ENCODE measurements at places on chromosomes 3 and 15.

DNA sequence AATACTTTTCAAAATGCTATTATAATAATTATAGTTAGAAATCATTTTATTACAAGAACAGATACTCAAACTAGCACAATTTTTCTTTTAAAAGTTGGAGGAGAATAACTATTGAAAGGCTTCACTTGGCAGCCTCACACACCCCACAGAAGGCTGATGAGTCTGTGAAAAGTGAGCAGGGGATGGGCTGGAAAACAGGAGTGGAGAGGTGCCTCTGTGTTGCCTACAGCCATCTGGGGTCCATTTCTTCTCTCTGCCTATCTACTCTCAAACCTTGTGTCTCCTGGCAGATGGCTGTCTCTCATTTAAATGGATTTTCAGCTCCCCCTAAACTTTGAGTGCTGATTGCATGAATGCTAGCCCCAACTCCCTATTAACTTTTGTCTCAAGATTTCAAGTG is 230.8 kb downstream of the CLSTN2 start:
- no peak for DNase-seq

GRCh38 chr3:4581124-4581424 is 87.9 kb downstream of the ITPR1 start:
- no peak for DNase-seq

- DNase-seq = no peak
These were observed 405.5 kb downstream of the ZNF385D start for GRCh38 chr3:21345382-21345976.

DNA sequence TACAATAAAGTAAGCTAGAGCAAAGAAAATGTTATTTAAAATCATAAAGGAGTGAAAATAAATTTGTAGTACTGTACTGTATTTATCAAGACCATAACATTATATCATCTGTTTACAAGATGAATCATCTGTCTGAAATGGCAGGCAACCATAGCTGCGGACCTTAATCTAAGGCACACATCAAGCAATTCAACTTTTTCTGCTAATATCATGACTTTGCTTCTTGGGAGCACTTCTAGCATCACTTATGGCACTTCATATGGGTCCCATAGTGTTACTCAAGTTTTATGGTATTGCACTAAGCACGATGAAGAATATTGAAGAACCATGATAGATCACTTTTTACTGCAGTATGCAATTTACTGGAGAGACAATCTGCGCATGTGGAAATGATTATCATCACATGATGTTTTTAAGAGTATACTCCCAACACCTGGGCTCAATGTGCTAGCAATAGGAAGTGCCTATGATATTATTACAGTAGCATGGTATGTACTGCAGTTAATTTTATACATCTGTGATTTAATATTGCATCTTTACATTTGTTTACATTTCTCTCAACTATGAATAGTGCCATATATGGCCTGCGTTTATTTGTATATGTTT is 137.7 kb upstream of the NECTIN3 start:
- DNase-seq = no peak

- no peak for DNase-seq
These were observed 137.3 kb downstream of the SNRK start for GRCh38 chr3:43423639-43424038.

DNA sequence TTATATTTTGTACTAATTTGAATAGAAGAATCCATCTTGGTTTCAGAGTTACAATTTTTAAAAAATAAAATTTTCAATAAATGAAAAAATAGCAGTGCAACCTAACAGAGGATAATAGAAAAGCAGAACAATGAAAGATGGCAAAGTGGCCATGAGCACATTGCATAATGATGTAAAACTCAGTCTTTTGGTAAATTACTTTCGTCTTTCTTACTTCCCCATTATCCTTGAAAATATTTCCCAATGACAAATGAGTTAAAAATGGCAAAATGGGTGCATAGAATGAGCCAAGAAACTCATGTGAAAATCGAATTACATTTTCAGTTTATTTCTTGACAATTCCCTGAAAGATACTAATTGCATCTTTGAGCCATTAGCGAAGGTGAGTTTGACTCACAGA is 236.4 kb downstream of the CDIN1 start:
- DNase-seq = no peak

- DNase-seq = peak; percentile 1
These were observed 14.3 kb downstream of the BHLHE40 start for GRCh38 chr3:4993276-4994143.

DNA sequence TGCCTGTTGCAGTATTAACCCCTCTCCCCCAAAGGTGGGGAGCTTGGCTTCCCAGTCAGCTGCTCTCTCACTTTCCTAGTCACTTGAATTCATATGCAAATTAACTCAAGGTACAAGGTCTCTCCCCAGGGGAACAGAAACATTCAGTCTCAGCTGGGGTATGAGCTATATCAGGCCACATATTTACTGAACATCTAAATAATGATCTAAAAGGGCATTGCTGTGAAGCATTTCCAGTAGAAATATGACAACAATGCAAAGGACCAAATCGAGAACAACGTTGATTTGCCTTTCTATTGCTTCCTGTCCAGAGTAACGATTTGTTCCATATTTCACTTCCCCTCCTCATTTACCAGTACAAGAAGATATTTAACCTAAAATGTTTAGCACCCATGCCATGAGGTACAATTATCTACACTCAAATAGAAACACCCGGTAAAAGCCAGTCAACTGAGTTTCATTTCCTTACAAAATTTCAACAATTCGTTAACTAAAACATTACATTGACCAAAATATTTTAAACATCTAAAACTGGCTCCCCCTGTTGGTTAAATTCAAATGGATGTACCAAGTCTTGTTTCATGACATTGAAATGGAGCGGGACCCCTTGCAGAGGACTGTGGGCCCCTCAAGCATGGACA is 36.5 kb upstream of the KLHL6 start:
- no peak for DNase-seq

DNA sequence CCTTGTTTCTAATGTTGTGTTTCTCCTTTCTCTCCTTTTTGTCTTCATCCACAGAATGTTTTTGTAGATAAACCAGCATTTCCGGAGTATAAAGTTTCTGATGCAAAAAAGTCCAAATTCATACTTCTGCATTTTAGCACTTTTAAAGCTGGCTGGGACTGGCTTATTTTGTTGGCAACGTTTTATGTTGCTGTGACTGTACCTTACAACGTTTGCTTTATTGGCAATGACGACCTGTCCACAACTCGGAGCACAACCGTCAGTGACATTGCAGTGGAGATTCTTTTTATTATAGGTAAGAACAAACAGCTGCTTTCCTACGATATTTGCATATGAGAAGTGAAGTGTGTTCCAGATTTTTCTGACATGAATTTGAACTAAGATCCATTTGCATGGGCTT is 199.4 kb downstream of the KCNH8 start:
- no peak for DNase-seq

DNA sequence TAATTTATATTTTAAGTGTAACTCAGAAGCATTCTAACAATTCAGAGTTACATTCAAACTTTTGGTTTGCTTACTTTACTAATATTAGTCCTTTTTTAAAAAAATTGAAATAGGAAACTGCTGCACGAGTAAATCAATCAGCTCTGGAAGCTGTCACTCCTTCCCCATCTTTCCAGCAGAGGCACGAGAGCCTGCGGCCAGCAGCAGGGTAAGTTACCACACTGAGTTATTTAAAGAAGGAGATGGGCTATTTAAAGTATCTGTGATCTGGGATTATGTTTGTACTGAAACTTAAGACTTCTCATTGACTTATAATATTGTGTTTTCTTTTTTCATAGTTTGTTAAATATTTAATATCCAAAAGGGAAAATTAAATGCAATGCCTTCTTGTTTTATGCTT is 29.3 kb downstream of the APPL1 start:
- DNase-seq = no peak

Measured in stimulated activated CD4-positive, alpha-beta T cell treated with anti-CD3 and anti-CD28 coated beads, Interleukin-4, amount 100 ng/mL, for 24 hours (primary cell).